ENCODE measurements at places on chromosomes 1 and 21.

DNA sequence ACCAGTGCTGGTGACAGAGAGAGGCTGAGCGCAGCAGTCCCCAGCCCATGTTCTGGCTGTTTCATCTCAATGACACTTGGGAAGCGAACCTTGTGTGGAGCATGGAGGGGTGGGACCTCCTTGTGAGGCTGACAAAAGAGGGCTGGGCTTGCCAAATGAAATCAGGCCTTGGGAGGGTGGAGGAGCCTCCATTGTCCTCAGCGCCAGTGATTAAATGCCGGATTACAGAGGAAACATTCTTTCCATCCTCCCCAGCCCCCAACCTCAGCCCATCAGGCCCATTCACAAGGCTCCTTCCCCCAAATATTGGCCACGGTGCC lies 63.3 kb upstream of the PAXBP1 start:
- DNase-seq: no peak

DNA sequence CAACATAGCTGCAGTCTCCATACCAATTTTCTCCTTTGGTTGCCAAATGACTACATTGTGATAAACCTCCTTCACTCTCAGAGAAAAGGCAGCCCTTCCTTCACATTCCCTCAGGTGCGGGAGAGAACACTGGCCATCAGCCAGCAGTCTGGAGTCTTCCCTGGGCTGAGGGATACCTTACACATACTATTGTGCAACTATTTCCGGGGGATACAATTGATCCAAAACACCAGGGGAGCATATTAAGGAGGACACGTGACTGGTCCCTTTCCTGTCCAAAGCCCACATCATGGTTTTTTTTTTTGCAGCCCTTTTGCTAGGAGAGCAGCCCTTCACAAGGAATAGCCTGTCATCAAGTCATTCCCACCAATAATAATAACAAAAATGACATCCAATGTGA lies 172.1 kb upstream of the ZRANB2 start:
- DNase-seq: no peak

DNA sequence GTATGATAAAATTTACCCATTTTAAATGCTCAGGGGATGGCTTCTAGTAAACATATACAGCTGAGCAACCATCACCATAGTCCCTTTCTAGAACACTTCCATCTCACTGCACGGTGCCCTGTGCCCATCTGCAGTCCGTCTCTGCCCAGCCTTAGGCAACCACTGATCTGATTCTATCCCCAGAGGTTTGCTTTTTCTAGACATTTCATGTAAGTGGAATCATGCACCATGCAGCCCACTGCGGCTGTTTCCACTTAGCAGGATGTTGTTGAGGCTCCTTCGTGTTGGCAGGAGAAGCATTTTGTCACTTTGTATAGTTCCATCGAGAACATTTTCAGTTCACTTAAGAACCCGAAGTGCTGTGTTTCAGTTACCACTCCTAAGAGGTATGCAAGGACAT lies 27.8 kb upstream of the VAMP3 start:
- DNase-seq: no peak

- no peak for DNase-seq
These were observed 738 bp upstream of the CDC42BPA start for GRCh38 chr1:227318853-227319607.

- DNase-seq: no peak
These were observed 7.5 kb downstream of the MNDA start for GRCh38 chr1:158838660-158839059.

DNA sequence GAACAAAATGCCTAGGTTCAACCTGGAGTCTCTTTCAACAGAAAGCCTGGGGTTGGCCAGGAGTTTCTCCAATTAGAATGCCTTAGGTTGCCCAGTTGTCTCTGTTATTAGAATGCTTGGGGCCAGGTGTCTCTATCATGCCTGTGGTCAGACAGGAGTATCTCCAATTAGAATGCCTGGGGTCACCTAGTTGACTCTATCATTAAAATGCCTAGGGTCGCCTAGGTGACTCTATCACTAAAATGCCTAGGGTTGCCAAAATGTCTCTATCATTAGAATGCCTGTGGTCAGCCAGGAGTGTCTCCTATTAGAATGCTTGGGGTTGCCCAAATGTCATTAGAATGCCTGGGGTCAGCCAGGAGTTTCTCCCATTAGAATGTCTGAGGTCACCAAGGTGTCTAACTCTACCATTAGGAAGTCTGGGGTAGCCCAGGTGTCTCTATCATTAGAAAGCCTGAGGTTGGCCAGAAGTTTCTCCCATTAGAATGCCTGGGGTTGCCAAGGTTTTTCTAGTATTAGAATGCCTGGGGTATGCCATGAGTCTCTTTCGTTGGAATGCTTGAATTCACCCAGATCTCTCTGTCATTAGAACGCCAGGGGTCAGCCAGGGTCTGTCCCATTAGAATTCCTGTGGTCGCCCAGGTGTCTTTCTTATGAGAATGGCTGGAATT lies 57.9 kb downstream of the RNF187 start:
- no peak for DNase-seq

GRCh38 chr1:110370827-110371226 lies 20.0 kb downstream of the SLC16A4 start:
- no peak for DNase-seq

DNA sequence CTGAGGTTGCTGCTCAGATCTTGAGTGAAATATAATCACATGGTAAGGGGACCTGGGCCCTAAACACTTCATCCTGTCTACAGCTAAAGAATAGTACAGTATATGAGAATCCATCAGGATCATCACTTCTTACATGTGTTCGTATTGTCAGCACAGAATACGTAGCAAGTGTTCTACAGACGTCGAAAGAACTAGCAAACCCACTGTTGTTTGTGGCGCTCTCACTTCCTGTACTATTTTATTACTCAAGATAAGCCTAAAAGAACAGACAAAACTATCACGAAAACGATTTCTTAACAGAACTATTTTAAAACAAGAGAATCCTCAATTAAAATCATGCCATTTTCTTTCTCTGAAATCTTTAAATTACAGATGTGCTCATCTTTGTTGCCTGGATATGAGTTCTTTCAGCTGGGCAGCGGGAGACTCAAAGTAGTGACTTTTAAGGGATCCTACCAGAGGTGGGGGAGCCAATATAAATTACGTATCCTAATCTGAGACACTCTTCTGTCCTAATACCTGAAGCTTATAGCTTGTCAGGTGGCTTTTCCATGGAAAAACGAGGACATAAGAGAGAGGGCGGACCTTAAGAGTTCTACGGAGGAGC lies 724 bp downstream of the ST7L start:
- DNase-seq: peak; percentile 29
